ENCODE measurements at places on chromosomes 16 and 17.

- DNase-seq, result no peak
Measured at GRCh38 chr17:44241106-44241624, 21.7 kb upstream of the UBTF start.

DNA sequence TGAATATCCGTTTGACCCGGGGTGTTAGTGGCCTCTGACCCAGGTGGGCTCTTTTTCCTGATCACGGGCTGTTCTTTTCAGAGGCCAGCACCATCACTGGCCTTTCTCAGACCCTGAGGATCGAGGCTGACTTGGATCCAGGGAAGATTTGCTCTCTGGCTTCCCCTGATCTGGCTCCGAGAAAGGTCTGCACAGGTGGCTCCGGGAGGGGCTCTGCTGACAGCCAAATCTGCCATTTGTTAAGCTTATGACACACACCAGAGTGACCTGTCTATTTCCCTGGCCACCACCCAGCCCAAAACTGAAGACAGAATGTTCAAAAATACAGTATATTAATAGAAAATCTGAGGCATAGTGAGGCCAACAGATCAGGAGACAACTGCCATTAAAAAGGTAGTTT is 221.8 kb upstream of the TNRC6C start:
- no peak for DNase-seq

DNA sequence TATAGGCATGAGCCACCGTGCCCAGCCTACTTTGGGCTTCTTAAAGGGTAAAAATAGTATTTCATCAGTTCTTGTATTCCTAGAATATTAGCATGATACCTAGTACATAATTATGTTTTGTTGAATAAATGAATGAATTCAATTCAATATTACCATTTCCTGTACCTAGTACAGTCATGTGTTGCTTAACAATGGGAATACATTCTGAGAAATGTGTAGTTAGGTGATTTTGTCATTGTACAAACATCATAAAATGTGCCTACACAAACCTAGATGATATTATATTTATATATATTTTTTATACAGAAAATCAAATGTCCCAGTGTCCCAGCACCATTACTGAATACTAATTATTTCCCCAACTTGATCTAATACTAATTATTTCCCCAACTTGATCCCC is 85.6 kb upstream of the HAS3 start:
- no peak for DNase-seq

DNA sequence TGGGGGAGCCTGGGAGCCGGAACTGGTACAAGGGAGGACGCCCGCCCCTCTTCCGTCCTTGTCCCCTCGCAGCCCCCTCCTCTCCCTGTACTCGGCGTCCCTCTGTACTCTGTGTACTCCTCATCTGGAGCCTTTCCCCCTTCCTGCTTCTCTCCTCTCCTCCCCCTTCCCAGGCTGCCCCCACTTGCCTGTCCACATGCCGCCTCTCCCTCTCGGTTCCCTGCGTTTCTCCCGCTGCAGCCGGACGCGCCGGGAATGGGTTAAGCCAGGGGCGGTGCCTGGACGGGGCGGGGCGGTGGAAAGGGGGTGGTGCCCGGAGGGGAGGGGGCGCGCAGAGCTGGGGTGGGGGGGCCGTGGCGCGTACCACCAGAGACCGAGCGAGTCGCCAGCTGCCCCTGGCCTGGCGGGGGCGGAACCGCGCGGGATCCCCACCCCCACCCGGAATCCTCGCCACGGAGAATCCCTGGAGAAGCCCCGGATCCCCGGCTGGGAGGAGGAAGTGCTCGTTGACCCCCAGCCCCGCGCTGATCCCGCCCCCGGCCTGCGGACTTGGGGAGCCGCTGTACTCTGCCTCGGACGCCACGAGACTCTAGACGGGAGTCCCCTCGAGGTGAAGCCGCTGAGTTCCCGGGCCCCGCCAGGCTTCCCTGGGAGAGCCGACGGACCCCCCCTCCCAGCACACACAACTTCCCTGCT is 22.6 kb downstream of the GJD3 start:
- no peak for DNase-seq

GRCh38 chr17:34254651-34255380 is at the start of gene CCL2:
TSS of gene CCL2 (plus strand) at chr17:34255285. CDS start at chr17:34255350, 65 bp downstream.
- DNase-seq, result no peak

GRCh38 chr17:46869296-46869695 is 17.9 kb downstream of the WNT9B start:
- DNase-seq, result no peak

DNA sequence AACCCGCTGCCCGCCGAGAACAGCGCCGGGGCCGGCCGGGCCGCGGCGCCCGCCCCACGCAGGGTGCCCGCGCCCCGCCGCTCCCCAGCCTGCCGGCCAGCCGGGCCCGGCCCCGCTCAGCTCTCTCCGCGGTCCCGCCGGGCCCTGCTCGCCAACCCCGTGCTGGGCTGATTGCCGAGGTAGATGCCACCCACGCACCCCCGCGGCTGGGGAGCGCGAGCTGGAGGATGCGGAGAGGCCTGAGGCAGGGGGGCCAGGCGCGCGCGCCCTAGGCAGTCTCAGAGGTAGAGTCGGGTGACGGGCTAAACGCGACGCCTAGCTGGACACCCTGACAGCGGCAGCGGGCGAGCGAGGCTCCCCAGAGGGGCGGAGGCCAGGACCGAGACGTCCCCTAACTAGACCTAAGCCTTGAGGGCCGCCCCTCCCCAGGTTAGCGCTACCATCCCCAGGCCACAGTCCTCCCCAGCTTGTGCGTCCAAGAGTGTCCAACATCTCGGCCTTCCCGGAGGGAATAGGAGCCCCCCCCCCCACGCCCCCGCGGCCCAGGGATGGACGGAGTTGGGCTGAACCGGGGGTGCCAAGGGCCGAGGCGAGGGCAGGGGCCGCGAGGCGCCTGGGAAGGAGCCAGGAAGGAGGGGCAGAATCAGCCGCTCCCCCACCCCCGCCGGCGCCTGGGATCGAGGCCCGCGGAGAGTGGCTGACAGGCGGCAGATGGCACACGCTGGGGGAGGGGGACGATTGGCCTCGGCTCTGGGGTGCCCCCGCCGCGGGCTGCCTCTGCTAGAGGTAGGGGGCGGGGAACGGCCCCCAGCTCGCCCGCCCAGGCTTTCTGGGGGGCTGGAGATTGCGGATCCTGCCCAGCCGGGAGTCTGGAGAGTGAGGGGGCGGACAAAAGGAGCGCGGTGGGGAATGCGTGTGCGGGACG is 2.5 kb upstream of the ZNF423 start:
- peak; percentile 12 for DNase-seq

DNA sequence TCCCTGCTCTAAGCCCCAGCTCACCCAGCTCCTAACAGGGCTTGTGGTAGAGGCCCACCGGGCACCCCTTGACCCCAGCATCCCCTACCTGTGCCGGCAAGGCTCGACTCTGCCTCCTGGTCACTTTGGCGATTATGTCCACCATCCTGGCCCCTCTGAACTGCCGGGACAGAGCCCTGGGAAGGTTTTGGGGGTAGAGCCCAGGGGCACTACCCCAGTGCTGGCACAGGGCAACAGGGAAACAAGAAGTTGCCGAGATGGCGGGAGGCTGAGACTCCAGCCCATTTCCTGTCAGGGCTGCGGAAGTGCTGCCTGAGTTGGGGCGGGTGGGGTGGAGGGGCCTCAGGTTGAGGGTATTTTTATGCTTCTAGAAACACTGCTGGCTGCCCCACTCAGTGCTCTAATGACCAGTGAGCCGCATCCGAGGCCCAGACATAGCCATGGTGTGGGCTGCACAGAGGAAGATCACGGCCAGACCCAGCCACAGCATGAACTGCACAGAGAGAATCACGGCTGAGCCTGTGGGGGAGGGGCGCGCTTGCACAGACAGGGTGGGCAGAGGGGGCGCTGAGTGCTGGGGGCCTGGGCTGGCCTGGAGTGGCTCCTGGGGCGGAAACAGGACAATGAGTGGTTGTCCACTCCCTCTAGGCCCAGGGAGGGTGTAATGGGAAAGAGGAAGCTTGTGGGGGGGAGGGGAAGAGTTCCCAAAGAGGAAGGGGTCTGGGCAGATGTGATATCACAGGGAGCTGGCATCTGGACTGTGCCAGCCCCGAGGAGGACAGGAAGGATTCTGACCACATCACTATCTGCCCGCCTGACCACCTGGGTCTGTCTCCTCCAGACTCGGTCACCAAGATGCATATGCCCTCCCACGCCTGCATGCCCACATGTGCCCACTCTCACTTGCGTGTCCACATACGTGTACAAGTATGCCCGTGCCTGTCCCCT is 22.3 kb downstream of the ARHGAP27 start:
- no peak for DNase-seq

DNA sequence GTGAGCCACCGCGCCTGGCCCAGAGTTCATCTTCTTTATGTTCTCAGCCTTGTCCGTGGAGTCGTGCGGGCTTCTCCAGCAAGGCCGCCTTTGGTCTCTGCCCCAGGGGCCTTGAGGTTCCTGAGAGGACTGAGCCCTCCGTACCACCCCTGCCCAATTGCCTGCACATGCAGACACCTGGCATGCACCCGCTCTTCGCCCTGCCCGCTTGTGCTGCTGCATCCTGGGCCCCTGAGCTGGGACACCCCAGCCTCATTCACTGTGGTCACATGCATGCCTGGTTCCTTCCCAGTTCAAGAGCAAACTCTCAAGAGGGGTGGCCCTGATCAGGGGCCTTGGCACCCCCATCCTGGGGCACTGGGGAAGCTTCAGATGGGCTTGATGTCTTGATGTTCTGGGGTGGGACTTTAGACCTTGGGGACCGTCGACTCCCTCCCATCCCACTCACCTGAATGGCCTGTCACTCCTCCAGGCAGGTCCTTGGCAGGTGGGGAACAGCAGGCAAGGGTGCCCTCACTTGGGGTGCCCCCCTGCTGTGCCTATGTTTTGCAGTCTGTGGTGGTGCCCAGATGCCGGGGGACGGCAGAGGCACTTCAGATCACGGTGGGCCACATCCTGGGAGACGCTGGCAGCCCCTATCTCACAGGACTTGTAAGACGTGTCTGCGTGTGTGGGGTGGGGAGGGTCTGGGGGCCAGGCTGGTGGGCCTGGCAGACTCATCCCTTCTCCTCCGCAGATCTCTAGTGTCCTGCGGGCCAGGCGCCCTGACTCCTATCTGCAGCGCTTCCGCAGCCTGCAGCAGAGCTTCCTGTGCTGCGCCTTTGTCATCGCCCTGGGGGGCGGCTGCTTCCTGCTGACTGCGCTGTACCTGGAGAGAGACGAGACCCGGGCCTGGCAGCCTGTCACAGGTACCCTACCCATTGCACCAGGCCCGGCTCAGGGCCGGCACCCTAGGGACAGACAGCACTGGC is 12.7 kb upstream of the SPNS2 start:
- DNase-seq, result no peak

GRCh38 chr17:14301279-14302090 is 604 bp downstream of the HS3ST3B1 start:
- no peak for DNase-seq

- DNase-seq, result no peak
Measured at GRCh38 chr17:2090210-2090641, 35.3 kb downstream of the HIC1 start.

GRCh38 chr17:57735707-57736106 is 9.4 kb downstream of the CCDC182 start:
- DNase-seq, result peak; percentile 14

DNA sequence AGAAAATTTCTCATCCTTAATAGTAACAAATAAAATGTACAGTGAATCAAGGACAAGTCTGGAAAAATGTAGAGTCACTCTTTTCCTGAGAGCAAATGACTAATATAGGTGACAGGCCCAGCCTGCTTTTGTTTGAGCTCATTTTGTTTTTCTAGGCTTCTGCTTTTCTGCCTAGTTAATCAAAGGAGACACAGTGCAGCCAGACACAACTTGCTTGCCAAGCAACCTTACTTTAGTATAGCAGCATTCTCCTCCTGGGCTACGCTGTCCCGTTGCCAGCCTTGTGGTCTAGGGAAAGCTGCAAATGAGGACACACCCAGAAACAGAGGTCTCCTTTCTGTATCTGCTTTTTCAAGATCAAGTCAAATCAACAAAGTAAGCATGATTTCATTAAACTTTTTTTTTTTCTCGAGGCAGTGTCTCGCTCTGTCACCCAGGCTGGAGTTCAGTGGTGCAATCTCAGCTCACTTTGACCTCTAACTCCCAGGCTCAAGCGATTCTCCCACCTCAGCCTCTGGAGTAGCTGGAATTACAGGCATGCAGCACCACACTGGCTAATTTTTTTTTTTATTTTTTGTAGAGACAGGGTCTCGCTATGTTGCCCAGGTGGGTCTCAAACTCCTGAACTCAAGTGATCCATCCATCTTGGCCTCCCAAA is 17.2 kb downstream of the GINS3 start:
- DNase-seq, result peak; percentile 90

GRCh38 chr17:1398028-1398427 is 2.0 kb downstream of the YWHAE start:
- DNase-seq, result no peak

DNA sequence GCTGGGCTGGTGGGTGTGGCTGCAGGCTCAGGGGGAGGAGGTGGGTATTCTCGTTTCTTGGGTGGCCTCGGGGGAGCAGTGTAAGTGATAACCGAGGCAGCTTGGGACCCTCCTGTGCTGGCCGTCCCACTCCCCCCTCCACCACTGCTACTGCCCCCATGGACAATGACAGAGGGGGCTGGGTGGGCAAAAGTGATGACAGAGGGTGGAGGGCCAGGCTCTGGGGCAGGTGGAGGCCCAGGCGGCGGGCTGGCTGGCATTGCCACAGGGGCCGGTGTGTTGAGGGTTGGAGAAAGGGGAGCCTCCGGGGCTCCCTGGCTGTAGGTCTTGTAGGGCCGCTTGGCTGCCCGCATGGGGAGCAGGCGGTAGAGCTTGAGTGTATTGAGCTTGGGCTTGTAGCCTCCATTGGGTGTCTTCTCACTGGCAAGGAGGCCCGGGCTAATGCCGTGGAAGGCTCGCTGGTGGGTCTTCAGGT is 16.0 kb downstream of the ZBTB4 start:
- no peak for DNase-seq

- DNase-seq, result no peak
Measured at GRCh38 chr16:30937692-30938091, 11.2 kb upstream of the ORAI3 start.

DNA sequence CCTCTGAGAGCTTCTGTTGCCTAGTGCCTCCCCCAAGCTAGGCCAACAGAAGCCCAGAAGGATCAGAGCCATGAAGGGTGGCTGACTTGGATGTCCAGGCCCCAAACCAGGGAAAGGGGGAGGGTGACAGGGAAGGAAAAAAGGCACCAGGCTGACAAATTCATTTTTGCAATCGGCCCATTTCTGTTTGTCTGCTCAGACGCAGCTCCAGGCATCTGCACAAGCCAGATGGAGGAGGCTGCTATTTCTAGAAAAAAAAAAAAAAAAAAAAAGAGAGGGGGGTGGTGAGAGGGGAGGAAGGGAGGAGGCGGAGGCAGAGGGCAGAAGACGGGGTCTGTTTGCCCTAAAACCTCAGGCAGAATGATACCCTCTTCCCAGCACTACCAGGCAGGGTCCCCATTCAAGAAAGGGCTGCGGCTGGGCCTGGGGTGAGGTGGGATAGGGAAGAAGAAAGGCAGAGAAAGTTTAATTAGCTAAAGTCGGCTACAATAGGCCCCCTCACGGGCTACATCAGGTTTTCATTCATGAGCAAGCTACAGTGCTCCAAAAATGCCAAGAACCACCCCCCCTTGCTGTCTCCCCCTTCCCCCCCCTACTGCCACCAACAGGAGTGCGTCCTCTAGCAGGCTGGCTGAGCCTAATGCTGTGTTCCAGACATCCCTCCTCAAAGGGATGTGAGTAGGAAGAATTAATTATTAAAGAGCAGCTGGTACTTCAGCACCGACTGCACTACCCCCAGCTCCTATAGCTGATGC is 2.4 kb downstream of the HDAC5 start:
- DNase-seq, result no peak

GRCh38 chr16:75080205-75081029 is 36.2 kb downstream of the LDHD start:
- DNase-seq, result peak; percentile 27

GRCh38 chr17:52035336-52035915 is 123.1 kb downstream of the CA10 start:
- DNase-seq, result no peak

GRCh38 chr16:1443980-1444729 is at the start of gene CCDC154:
TSS of gene CCDC154 (minus strand) at chr16:1444556. CDS start at chr16:1444322, 234 bp downstream.
- no peak for DNase-seq
